ENCODE measurements at places on chromosomes 13 and 19. TPM values are rescaled to one million over a fixed set of nuclear protein-coding genes. Genes with fewer than 3 reads are reported as not detected.
A peak's percentile ranks its signal among the peaks of the same experiment; 100 is the strongest.

GRCh38 chr19:3142292-3142670, 6.4 kb downstream of the GNA15 start:
- DNase-seq, result peak; percentile 79

GRCh38 chr19:47511681-47512080, 3.2 kb downstream of the NAPA start:
- no peak for DNase-seq

DNA sequence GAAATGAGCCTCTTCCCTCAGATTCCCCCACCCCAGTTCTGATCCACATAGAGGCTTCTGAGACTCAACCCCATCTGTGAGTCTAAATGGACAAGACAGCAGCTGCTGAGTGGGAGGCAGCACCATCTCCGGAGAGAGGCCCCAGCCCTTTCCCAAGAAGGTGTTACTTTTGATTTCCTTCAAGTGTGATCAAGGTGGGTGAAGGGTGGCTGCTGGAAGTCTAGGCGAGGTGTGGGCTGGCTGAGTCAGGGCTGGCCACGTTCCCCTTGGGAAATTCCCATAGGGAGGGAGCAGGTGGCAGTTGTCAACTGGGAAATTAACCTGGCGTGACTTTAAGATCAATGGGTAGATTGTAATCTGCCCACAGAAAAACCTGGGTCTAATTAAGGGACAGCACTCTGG, 148.0 kb downstream of the FOXO1 start:
- DNase-seq, result no peak

DNA sequence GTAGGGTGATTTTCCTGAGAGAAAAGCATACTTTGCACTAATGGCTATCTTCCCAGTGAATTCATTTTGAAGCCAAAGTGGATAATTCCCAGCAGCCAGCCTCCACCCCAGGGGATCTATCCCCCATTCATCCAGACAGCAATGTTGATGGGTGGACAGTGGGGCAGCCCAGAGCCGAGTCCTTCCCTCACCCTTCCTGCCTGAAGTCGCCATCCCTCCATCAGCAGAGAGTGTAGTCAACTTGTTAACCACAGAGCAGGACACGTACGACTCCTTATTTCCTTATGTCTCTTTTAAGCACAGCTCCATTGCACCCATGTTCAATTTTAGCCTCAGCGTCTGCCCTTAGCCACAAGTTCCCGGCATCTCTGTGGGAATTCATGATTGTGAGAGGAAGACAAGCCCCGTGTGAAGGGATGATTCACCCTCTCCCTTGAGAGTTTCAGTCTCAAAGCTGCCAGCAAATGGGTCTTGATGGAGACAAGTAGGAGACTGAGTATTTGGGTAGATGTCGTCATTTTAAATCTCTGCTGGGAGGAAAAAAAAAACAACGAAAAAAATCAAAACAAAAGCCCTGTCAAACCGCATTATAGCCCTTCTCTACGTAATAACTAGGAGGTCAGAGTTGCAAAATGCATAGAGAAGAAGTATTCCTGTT, 58.3 kb upstream of the MEDAG start:
- no peak for DNase-seq

DNA sequence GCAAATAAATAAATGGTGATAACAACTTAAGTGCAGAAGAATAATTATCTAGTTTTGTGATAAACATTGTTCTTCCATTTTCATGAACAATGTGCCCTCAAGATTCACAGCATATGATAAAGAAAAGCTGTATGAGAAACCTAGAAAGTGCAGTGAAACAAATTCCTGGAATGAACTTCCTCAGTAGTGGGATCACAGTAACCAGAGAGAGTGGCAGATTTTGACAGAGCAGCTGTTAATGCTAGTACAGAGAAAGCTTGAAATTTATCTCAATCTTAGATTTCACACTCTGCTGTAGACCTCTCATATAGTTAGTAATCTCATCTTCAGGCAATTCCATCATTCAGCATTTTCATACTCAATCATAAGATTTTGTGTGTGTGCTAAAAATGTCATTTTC, 664.9 kb downstream of the PCDH9 start:
- no peak for DNase-seq

- peak; percentile 49 for DNase-seq
Measured at GRCh38 chr13:21458813-21459701, at the start of gene ZDHHC20. Gene ZDHHC20, minus strand, starts transcription at chr13:21459303. Its CDS starts 132 bp downstream, at chr13:21459171.

GRCh38 chr19:35909684-35910035, 1.6 kb upstream of the TYROBP start:
- no peak for DNase-seq

DNA sequence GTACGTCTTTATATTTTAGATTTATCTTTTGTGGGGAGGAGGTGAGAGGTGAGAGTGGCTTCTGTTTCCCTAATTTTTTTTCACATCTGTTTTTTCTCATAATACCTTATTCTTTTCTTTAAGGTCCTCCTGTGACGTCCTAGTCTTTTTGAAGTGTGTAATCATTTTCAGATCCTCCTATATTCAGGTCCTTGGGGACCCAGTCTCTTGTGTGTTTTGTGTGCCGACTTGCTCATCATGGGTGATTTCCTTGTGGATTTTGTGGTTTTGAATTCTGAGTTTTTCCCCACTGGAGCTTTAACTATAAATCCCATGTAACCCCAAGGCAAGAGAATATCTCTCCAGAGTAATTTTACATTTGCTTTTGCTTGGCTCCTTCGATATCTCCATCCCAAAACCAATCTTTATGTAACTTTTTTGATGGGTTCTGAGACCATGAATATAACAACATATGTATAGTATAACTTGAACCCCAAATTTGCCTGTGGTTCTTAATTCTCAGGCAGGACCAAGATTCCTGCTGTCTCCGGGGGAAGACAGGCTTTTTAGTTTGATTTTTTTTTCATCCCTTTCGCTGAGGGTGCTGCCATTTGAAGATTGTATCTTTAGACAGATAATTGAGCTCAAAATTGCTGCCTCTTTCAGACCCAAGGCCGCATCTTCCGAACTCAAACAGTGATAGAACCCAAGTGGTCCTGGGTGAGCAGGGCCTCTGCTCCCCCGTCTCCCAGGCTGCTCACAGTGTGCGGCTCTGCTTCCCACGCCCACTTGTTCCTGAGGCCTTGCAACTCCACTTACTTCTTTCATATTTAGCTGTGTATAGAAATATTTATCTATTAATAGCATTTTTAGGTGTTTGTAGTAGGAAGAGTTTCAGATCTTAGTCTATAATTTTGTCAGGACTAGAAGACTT, 59.1 kb upstream of the GPR183 start:
- no peak for DNase-seq

- no peak for DNase-seq
Measured at GRCh38 chr19:34225659-34226015, 28.7 kb upstream of the GARRE1 start.

- no peak for DNase-seq
Measured at GRCh38 chr13:99648927-99649326, 147.7 kb downstream of the TM9SF2 start.

DNA sequence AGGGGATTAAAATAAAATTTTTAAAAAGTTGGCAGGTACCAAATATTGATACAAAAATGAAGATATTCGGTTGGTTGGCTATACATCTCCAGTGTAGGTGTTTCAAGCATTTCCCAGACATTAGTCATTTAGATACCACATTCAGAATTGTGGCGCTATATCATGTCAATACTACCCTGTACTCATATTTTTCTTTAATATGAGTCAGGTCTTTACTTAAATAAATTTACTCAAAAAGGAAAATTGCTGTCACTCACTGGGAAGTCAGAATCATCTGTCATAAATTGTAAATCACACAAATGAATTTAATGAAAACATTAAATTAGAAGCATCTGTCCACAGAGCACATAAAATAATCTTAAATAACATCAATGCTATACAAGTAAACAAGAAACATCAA, 134.2 kb downstream of the TSHZ3 start:
- peak; percentile 80 for DNase-seq

DNA sequence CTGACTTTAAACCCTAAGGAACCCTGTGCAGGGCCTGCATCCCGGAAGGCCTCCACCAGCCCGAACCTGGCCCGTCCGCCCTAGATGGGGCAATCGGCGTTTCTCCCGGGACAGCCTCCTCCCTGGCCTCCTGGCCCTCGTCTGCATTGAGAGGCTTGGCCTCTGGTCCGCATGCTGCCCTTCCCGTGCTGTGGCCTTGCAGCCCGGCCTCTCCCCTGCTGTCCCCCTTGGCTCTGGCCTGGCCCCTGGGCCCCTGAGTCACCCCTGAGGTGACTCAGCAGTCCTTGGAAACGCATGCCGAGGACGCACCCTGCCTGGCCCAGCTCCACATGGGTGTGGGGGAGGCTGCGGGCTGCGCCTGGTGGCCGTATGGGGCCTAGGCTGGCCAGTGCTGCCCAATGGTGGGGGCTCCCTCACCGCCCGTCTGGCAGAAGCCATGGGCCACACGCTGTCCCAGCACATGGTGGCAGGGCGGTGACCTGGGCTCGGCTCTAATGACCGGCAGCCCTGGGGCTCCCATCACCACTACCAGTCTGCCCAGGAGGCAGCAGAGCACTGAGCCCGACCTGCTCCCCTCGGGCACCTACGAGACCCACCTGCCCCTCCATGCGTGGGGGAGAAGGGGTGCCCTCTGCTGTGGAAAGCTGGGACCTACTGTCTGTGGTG, 25.7 kb downstream of the SH3GL1 start:
- no peak for DNase-seq

DNA sequence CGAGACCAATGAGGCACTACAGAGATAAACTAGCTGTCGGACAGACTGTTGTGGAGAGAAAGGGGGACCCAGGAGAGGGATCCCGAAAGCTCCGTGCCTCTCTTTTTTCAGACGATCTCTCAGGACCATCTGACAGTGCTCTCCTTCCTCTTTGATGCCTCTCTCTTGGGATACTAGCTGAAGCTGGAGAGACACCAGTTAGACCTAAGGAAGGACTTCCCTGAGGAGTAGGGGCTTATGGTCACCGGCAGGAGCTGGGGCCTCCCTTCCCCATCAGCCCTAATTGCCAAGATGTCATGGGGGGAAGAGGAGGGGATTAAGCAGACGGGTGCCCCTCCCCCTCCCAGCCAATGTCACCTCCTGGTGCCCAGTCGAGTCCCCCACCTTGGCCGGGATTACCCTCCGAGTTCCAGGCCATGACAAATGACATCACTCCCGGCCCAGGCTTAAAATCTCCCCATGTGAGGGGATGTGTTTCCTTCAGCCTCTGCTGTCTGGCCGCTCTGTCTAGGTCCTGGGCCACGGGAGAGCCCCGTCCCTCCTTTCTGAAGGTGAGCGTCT, at the start of gene CRX:
CRX (plus strand) TSS at position 478 of the 561 bp plus-strand sequence. CDS start 12,507 bp downstream, outside the sequence.
- DNase-seq, result no peak

GRCh38 chr13:99686944-99687411, 185.7 kb downstream of the TM9SF2 start:
- DNase-seq, result no peak

DNA sequence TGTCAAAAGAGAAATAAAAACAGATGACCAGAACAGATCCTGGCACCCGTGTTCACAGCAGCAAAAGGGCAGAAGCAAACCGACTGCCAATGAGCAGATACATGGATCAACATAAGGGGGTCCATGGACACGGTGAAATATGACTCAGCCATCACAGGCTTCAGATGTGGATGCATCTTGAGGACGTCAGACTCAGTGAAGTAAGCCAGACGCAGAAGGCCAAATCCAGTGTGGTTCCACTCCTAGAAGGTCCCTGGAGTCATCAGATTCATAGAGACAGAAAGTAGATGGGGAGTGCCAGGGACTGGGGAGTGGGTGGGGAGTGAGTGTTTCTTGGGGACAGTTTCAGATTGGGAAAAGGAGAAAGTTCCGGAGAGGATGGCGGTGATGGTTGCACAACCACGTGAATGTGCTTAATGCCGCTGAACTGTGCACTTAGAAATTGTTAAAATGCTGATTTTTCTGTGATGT, 28.8 kb upstream of the SEMA6B start:
- DNase-seq, result no peak

- DNase-seq, result no peak
Measured at GRCh38 chr19:29622166-29623070, 16.3 kb downstream of the POP4 start.

GRCh38 chr19:55579766-55580621, 654 bp downstream of the ZNF579 start:
- no peak for DNase-seq

- DNase-seq, result no peak
Measured at GRCh38 chr19:54319049-54319448, 6.1 kb upstream of the LILRA5 start.

DNA sequence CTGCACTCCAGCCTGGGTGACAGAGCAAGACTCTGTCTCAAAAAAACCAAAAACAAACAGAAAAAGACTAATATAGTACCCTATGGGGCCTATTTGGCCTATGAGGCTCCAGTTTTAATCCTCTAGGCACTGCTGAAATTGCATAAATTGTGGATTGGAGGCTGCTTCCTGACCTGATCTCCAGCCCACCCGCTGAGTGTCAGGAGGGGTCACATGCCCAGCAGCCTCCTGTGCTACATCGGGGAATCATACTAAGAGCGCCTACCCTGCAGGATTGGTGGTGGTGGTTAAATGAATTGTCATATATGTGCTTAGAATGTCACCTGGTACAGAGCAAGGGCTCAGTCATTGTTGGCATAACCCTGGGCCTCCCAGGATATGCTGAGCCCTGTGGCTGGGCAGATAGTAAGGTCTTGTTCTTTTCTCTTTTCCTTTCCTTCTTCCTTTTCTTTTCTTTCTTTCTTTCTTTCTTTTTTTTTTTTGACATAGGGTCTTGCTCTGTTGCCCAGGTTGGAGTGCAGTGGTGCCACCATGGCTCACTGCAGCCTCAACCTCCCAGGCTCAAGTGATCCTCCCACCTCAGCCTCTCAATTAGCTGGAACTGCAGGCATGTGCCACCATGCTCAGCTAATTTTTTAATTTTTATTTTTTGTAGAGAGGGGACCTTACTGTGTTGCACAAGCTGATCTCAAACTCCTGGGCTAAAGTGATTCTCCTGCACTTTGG, 31.3 kb downstream of the LTBP4 start:
- no peak for DNase-seq

- DNase-seq, result no peak
Measured at GRCh38 chr13:66425741-66426140, 804.4 kb downstream of the PCDH9 start.

DNA sequence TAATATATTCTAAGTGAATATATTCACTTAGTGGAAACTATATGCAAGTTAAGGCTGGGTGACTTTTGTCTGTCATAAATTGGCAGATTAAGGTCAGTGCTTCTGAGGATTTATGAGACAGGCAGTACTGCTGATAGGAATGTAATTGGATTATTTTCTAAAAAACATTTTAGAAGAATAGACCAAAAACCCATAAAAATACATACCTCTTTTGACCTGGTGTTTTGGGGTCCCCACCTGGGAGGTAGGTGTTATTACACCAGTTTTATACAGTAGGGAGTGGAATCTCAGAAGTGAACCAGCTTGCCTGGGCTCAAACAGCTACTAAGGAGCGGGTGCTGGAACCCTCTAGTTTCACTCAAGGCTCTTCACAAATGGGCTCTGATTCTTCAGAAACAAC, 25.3 kb downstream of the COG3 start:
- no peak for DNase-seq

The ATCAY gene
- total RNA-seq, result not detected

The PEG3 gene
- total RNA-seq, result 0.39 TPM

The NEK3 gene
- total RNA-seq, result 9.8 TPM

The CBY2 gene
- not detected for total RNA-seq

Measured in foreskin keratinocyte (primary cell).